ENCODE measurements at places on chromosomes 16 and 17. TPM values are rescaled to one million over a fixed set of nuclear protein-coding genes. Genes with fewer than 3 reads are reported as not detected.

- H3K27me3 ChIP-seq: no peaks in the 10 kb centered on the region
- H3K27ac ChIP-seq: peak overlapping the region; percentile 68
- H3K4me3 ChIP-seq: peak overlapping the region; percentile 68
- peaks cover 2% of the 10 kb centered on the region for H3K36me3 ChIP-seq
- no peak for DNase-seq
Observed at GRCh38 chr17:78019976-78020716, 61.6 kb downstream of the TNRC6C start.

Gene SLC47A1
- total RNA-seq: not detected

GRCh38 chr17:74520016-74520434, 11.2 kb downstream of the CD300LB start:
- peaks cover 8% of the 10 kb centered on the region for H3K27me3 ChIP-seq
- no peak for DNase-seq
- no peak overlapping the region for H3K4me3 ChIP-seq
- peak overlapping the region; percentile 68 for H3K27ac ChIP-seq
- peaks cover 1% of the 10 kb centered on the region for H3K36me3 ChIP-seq

GRCh38 chr16:88406096-88407041, 23.6 kb downstream of the ZNF469 start:
- H3K4me3 ChIP-seq: no peak overlapping the region
- no peaks in the 10 kb centered on the region for H3K27me3 ChIP-seq
- H3K36me3 ChIP-seq: no peaks in the 10 kb centered on the region
- no peak overlapping the region for H3K27ac ChIP-seq
- peaks cover 5% of the 10 kb centered on the region for H3K4me1 ChIP-seq
